Testis (tissue), 5 donors: ENCODE measurements at places on chromosomes 6 and 20. TPM values are rescaled to one million over a fixed set of nuclear protein-coding genes. Genes with fewer than 3 reads are reported as not detected.

The VIP gene
- 0.81 TPM for total RNA-seq

The PHACTR3 gene
- 1.2 TPM for total RNA-seq

The GRM1 gene
- 2.0 TPM for total RNA-seq

The GPSM3 gene
- total RNA-seq, result 7.7 TPM

The MAS1 gene
- 0.19 TPM for total RNA-seq
